ENCODE measurements at places on chromosomes 5 and 9. TPM values are rescaled to one million over a fixed set of nuclear protein-coding genes. Genes with fewer than 3 reads are reported as not detected.

The CARD9 gene
- total RNA-seq: 0.36 TPM

The WDR38 gene
- total RNA-seq: not detected

The IL17B gene
- total RNA-seq: not detected

GRCh38 chr9:135086597-135087488 lies 625 bp upstream of the OLFM1 start:
- no peak for DNase-seq

The HSDL2 gene
- 4.9 TPM for total RNA-seq

DNA sequence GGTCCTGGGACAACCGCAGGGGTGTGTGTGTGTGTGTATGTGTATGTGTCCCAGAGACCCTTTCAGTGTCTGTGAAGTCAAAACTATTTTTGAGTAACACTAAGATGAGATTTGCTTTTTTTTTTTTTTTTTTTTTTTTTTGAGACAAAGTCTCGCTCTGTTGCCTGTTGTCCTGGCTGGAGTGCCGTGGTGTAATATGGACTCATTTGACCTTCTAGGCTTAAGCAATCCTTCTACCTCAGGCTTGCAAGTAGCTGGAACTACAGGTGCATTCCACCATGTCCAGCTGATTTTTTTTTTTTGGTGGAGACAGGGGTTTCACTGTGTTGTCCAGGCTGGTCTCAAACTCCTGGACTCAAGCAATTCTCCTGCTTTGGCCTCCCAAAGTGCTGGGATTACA lies 97.4 kb upstream of the KLF9 start:
- DNase-seq: no peak

GRCh38 chr5:158039441-158039840 lies 180.5 kb upstream of the CLINT1 start:
- no peak for DNase-seq

- DNase-seq: no peak
Measured at GRCh38 chr5:143837306-143837848, 25.4 kb downstream of the HMHB1 start.
